ENCODE measurements at places on chromosomes 5 and 9.

GRCh38 chr5:109028608-109029299 lies 281.1 kb downstream of the FER start:
- DNase-seq = no peak

DNA sequence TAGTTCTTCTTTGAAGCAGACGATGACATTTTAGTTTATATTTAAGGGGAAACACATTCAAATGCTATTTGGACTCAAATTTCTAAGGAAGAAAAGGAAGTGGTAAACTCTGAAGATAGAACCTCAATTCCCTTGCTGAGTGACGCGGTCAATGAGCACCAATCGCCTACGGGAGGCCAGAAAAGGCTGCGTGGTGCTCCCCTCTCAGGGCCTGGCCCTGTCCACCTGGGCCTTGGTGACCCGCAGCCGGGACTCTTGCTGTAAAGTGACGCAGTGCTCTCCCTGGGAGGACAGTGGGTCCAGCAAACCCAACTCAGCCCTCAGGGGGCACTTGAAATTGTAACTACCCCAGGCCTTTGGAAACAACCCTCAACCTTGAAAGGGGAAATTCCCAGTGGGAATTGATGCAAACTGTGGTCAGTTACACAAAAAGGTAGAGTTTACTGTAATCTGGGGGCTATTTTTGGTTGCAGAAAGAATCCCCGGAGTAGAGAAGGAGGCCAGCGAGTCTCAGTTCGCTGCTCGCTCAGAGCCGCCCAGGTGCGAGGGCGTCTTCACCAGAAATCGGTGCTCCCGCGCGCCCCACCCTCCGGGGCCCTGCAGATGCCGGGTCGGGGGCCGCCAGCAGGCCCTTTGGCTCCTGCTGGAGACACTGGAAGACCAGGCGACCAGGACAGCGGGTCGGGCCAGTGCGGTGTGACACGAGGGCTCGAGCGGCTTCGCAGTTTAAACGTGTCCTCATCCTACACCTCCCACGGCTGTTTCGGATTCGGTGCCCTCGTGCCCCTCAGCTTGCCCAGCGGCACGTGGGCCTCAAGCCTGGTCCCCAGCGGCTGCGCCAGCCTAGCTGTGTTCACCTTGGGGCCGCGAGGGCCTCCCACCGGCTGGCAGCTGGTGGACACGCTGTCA lies 1.4 kb upstream of the ANKRD33B start:
- DNase-seq = no peak

DNA sequence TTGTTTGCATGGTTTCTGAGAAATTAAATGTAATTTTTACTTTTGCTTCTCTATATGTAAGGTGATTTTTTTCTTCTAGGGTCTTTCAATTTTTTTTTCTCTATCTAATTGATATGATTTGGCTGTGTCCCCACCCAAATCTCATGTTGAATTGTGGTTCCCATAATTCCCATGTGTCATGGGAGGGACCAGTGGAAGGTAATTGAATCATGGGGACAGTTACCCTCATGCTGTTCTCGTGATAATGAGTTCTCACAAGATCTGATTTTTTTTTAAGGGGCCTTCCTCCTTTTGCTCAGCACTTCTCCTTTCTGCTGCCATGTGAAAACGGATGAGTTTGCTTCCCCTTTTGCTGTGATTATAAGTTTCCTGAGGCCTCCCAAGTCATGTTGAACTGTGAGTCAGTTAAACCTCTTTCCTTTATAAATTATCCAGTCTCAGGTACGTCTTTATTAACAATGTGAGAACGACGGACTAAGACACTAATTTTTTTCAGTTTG lies 150.8 kb downstream of the MTRR start:
- no peak for DNase-seq

GRCh38 chr9:121199921-121200320 lies 1.7 kb downstream of the RAB14 start:
- no peak for DNase-seq

DNA sequence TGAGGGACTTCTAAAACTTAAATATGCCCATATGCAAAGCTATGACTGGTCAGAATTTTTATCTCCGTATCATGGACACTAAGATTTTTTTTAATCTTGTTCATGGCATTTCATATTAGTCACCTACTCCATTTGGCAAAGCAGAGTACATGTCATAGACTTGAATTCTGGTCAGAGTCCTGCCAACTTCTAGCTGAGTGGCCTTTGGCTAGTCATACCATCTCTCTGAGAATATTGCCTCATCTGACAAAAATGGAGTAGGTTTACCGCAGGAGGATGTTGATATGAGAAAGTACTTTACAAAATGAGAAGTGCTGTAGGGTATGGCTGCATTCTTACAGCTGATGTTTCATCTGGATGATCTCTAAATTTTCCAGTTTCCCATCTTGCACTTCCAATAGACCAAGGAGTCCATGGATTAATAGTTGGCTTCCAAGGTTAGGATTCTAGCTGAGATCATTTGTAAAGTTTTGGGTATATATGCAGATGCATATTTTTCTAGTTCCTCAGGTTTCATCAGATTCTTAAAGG lies 150.8 kb upstream of the NR3C1 start:
- no peak for DNase-seq

- DNase-seq = no peak
Observed at GRCh38 chr9:97271292-97271691, 36.2 kb upstream of the CCDC180 start.

All from HEK293T (cell line).